Neural crest cell (in vitro differentiated cells): ENCODE measurements at places on chromosomes 1 and 21.

- H3K27ac ChIP-seq, result no peak overlapping the region
- H3K4me1 ChIP-seq, result peaks cover 6% of the 10 kb centered on the region
- no peak overlapping the region for H3K4me3 ChIP-seq
- H3K36me3 ChIP-seq, result no peaks in the 10 kb centered on the region
- H3K27me3 ChIP-seq, result no peaks in the 10 kb centered on the region
These were observed 60.8 kb upstream of the F3 start for GRCh38 chr1:94602316-94602715.

- no peak overlapping the region for H3K27ac ChIP-seq
- H3K4me3 ChIP-seq, result no peak overlapping the region
- DNase-seq, result no peak
- no peaks in the 10 kb centered on the region for H3K4me1 ChIP-seq
- no peaks in the 10 kb centered on the region for H3K27me3 ChIP-seq
These were observed 11.7 kb upstream of the PLPPR4 start for GRCh38 chr1:99252630-99253029.

DNA sequence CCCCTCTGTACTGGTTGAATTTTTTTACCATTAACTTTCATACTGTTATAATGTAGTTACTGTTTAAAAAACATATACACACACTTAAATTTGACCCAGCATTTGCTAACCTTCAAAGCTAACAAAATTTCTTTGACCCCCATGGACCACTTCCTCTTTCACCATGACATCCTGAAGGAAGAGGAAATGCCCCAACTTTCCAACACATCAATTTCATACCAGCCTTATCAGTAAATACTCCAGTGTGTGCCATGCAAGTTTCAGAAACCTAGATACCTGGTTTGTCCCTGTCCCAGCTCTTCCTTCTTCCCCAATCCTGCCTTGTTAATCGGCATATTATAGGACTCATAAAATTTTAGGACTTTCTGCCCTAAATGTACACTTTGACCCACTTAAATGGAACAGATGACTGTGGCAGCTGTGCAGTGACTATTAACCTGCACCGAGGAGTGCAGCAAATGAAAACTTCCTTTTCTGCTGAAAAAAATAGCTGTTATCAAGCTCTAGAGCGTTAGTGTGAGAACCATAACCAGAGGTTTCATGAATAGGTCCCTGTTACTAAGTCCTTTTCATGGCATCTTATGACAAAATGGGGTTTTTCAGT, 54.1 kb downstream of the DTL start:
- no peak overlapping the region for H3K27ac ChIP-seq
- no peaks in the 10 kb centered on the region for H3K27me3 ChIP-seq
- H3K36me3 ChIP-seq, result peaks cover 60% of the 10 kb centered on the region
- H3K4me1 ChIP-seq, result no peaks in the 10 kb centered on the region
- DNase-seq, result no peak
- H3K4me3 ChIP-seq, result no peak overlapping the region

GRCh38 chr1:110749960-110750359, 75.2 kb upstream of the KCNA3 start:
- H3K27me3 ChIP-seq, result peaks cover 46% of the 10 kb centered on the region
- H3K4me1 ChIP-seq, result no peaks in the 10 kb centered on the region
- DNase-seq, result no peak

DNA sequence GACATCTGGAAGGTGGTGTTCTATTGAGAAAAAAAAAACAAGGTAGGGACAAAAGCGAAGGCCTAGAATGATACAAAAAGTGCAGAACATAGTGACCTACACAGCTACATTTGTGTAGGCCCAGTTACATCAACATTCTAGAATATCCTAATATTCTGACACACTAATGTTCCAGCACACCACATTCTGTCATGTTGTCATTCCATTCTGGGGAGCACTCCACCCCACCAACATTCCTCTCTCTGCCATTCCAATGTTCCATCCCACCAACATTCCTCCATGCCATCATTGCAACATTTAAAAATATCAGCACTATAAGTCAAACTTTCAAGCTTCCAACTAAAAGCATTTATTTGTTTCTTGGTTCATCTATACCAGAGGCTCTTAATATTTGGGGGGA, 28.5 kb downstream of the COA7 start:
- H3K4me3 ChIP-seq, result no peak overlapping the region
- no peaks in the 10 kb centered on the region for H3K36me3 ChIP-seq

DNA sequence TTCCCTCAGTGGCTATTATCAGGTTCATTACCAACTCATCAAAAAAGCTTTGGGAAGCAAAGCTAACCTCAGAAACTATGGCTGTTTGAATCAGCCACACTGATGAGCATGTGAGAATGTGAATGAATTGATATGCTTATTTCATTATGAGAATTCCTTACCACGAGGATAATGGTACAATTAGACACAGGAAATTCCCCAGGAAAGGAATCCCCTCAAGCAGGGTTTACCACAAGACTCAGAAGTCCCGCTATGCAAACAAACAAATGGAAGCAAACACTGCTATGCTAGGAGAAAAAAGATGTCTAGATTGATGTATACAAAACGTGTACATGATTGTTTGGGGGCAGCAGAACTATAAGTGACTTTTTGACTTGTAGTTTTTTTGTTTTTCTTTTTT, 205.0 kb downstream of the HMCN1 start:
- H3K4me1 ChIP-seq, result peaks cover 4% of the 10 kb centered on the region
- peak overlapping the region; percentile 71 for H3K27ac ChIP-seq
- no peak for DNase-seq
- no peaks in the 10 kb centered on the region for H3K36me3 ChIP-seq
- H3K27me3 ChIP-seq, result no peaks in the 10 kb centered on the region
- no peak overlapping the region for H3K4me3 ChIP-seq

GRCh38 chr1:203536575-203536974, 42.6 kb downstream of the OPTC start:
- DNase-seq, result no peak
- H3K36me3 ChIP-seq, result no peaks in the 10 kb centered on the region
- no peak overlapping the region for H3K4me3 ChIP-seq
- H3K4me1 ChIP-seq, result peaks cover 9% of the 10 kb centered on the region

GRCh38 chr21:37452227-37452626, 85.7 kb downstream of the DYRK1A start:
- H3K4me1 ChIP-seq, result peaks cover 67% of the 10 kb centered on the region
- H3K36me3 ChIP-seq, result peaks cover 8% of the 10 kb centered on the region
- H3K27me3 ChIP-seq, result no peaks in the 10 kb centered on the region
- H3K4me3 ChIP-seq, result peak overlapping the region; percentile 28
- no peak for DNase-seq
- no peak overlapping the region for H3K27ac ChIP-seq

DNA sequence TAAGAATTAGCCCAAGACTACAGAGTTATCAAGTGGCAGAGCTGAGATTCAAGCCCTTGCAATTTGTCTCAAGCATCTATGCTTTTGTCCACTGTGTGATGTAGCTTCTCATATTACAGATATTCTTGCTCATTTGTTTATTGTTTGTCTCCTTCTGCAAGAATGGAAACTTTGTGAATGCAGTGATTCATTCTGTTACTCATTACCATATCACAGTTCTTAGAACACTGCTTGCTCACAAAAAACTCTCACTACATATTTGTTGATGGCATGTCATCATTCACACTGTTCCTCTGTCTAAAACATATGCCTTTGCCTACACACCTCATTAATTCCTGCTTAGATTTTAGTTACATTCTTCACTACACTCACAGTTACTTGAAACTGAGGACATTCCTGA, 1198.9 kb downstream of the PLA2G4A start:
- peak overlapping the region; percentile 24 for H3K27ac ChIP-seq
- peaks cover 11% of the 10 kb centered on the region for H3K4me1 ChIP-seq
- no peaks in the 10 kb centered on the region for H3K36me3 ChIP-seq

DNA sequence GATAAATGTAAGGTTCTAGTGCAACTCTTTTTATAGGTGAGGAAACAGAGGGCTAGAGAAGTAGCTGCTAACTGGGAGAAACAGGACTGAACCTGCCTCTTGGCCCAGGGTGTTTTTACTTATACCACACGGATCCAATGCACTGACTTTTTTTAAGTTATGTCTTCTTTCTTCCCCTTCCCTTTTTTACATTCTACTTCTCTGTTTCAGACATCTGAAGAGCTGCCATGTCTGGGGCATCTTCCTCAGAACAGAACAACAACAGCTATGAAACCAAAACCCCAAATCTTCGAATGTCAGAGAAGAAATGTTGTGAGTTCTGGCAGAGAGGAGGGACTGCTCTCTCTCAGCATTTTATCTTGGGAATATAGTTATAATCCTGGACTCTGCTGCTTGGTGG, 1.4 kb downstream of the PFKFB2 start:
- DNase-seq, result no peak
- H3K4me1 ChIP-seq, result peaks cover 29% of the 10 kb centered on the region
- peak overlapping the region; percentile 99 for H3K4me3 ChIP-seq
- no peak overlapping the region for H3K27ac ChIP-seq
